NCI-H1694 (cell line): ENCODE measurements at places on chromosomes 11 and 22.

DNA sequence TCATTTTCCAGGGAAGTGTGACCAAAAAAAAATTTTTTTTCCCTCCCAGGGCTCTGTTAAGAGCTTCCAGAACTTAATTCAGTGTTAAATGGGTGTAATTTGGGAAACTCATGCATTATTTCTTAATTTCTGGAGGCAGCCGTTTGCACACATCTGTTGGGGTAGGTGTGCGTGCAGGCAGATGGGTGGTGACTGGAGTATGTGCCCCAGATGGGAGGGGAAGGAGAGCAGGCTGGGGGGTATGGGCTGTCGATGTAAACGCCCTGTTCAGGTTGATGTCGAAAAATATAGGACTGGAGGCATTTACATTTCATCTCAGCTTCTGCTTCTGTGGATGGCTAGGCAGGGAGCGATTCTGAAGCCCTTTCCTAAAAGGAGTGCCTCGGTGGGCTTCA lies 13.7 kb upstream of the SHISAL1 start:
- peak; percentile 30 for DNase-seq

- DNase-seq = no peak
Measured at GRCh38 chr22:20868025-20868962, 9.5 kb downstream of the SNAP29 start.

DNA sequence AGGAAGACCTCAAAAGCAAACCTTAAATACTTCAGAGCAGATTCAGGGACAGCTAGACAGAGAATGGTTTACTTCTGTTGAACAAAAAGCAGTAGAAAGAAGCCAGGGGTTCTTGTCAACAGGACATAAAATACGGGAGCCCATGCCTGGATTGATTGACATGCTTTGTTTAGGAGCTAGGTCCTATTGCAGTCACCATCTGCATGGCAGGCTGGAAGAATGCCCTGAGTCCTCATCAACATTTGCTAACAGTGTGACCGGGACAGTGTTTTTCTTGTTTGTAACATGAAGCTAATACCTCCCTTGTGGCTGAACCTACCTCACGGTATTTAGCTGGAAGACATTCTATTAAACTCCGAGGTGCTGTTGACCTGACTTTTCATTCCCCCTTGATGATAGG lies 225.4 kb downstream of the NTM start:
- DNase-seq = no peak

- DNase-seq = no peak
Measured at GRCh38 chr11:36617543-36618362, 19.7 kb upstream of the RAG2 start.

GRCh38 chr22:28406246-28406645 lies 273.4 kb downstream of the TTC28 start:
- DNase-seq = peak; percentile 34

- no peak for DNase-seq
Measured at GRCh38 chr11:95324826-95325225, 93.8 kb upstream of the SESN3 start.

DNA sequence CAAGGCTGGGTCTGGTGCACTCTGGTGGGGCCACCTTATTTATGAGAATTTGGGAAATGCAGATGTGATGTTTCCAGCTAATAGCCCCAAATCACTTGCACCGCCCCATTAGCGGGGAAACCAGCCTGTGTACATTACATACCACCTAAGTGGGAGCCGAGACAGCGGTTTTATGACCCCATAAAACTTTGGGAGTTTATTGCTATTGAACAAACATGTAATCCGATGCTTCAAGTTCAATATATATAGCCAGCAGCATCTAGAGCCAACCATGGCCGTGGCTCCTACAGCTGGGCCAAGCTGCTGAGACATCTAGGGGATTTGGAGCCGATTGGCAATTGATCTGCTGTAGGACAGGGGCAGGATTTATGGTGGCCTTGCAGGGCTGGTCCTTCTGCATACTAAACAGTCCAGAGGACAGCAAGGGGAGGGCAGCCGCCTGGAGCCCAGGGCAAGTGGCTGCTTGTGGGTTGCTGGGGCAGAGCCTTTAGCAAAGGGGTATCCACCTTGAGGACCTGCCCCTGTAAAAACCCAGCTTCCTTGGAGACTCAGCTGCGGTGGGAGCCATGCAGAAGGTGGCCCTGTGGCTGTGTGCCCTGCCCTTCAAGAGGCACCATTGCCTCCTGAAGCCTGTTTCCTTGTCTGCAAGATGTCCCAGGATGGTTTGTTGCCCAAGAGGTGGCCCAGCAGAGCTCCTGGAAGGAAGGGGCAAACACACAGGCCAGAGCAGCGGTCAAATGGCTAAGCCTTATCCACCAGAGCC lies 47.9 kb upstream of the CCDC188 start:
- no peak for DNase-seq

GRCh38 chr11:62666259-62666926 lies 1.3 kb downstream of the CSKMT start:
- DNase-seq = no peak

DNA sequence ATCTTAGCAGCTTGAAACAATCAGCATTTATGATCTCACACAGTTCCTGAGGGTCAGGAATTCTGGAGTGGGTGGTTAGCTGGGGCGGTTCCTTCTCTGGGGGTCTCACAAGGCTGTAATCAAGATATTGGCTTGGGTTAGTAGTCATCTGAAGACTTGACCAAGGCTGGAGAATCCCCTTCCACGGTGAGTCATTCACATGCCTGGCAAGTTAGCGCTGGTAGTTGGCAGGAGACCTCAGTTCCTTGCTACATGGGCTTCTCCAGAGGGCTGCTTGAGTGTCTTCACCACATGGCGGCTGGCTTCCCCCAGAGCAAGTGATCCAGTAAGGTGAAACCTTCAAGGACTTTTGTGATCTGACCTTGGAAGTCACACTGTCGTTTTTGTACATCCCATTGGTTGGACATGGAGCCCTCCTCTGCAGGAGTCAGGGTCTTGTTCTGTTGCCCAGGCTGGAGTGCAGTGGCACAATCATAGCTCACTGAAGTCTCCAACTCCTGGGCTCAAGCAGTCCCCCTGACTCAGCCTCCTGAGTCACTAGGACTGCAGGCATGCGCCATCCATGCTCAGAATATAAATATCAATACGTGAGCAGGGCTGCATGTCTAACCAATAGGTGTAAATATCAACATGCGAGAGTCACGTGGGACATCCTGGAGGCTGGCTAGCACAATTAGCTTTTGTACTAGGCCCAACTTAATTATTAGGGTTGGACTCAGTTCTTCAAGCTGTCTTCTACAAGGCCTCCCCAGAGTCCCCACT lies 7.2 kb upstream of the NIPSNAP1 start:
- DNase-seq = no peak

- no peak for DNase-seq
Measured at GRCh38 chr11:112784323-112785073, 176.7 kb upstream of the NCAM1 start.

GRCh38 chr11:65859812-65860277 lies 388 bp upstream of the MUS81 start:
- no peak for DNase-seq

DNA sequence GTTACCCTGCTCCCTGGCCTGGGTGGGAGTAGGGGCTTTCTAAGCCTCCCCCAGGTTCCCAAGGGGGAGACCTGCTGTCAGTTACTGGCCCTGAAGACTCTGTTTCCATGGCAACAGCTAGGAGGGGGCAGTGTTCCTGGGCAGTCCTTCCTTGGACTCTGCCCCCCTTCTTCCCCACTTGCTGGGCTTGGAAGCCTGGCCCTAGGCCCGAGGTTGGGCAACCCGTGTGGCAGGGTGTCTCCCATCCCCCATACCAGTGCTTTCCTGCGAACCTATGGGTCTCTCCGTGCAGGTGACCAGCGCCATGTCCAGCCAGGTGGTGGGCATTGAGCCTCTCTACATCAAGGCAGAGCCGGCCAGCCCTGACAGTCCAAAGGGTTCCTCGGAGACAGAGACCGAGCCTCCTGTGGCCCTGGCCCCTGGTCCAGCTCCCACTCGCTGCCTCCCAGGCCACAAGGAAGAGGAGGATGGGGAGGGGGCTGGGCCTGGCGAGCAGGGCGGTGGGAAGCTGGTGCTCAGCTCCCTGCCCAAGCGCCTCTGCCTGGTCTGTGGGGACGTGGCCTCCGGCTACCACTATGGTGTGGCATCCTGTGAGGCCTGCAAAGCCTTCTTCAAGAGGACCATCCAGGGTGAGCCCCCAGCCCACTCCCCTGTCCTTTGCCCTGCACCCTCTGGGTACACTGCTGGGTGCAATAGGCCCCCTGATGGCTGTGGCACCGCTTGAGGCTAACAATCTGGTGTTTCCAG lies 1.7 kb downstream of the ESRRA start:
- DNase-seq = no peak

GRCh38 chr11:9459667-9460321 lies 1.0 kb upstream of the ZNF143 start:
- peak; percentile 20 for DNase-seq

DNA sequence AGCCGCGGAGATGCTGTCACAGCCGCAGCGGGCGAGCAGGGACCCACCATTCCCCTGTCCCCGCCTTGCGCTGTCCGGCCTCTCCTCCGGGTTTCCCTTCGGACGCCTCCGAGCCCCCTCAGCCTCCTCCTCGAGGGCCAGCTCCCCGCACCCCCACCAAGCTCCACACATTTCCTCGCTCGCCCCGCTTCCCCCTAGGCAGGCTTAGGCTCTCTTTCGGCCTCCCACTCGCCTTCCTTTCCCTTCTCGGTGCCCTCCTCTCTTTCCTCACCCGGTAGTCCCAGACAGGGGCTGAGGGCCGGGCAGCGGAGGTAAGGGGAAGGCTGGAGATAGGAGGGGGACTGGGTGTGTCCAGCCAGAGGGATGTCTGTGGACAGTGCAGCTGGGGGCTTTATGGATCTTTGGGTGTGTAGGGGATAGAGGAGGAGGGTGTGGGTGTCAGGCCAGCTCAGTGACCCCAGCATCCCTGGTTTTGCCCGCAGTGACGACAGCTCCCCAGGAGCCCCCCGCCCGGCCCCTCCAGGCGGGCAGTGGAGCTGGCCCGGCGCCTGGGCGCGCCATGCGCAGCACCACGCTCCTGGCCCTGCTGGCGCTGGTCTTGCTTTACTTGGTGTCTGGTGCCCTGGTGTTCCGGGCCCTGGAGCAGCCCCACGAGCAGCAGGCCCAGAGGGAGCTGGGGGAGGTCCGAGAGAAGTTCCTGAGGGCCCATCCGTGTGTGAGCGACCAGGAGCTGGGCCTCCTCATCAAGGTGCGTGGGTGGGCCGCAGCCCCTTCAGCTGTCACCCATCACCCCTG lies 1.6 kb downstream of the KCNK4 start:
- DNase-seq = no peak

- no peak for DNase-seq
Measured at GRCh38 chr11:96798445-96798844, 408.6 kb downstream of the JRKL start.

DNA sequence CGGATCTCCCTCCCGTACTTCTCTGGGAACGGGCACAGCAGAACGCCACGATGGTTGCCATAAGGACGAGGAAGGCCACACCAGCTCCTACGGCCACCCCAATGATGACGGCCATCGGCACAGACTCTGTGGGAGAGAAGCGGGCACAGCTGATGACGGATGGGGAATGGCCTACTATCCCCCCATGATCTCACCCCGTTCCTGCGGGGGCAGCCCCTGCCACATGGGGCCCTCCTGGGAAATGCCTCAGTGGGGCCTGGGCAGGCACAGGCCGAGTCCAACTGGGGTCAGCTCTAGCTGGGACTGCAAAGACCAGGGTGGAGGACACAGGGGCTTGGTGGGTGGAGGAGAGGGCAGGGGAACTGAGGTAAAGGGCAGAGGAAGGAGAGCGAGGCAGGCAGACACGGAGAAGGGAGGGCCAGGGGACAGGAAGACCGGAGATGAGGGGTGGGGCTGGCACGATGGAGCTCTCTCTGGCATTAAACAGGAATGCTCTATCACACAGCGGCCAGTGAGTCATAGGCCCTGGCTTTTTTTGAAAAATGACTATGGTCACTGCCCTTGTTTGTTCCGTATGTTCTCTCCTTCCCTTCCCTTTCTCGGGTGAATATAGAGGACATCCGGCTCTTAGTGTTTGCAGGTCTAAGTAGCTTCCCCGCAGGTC lies 76.0 kb downstream of the ST3GAL4 start:
- DNase-seq = no peak

DNA sequence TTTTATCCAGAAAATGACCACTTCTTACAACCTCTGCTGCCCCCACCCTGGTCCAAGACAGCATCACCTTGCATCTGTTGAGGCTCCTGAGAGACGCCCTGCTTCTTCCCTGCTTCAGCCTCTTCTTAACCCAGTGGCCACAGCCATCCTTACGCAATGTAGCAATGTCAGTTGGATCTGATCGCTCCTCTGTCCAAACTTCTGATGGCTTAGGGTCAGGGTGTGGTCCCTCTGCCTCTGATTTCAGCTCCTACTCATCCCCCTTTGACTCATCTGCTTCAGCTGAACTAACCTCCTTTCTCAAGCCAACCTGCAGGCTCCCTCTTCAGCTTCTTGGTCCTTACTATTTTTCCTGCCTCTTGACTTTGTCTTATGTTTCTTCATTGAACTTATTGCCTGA lies 280.8 kb downstream of the KIRREL3 start:
- DNase-seq = no peak

GRCh38 chr11:72338741-72339140 lies 94.8 kb upstream of the PHOX2A start:
- DNase-seq = no peak

GRCh38 chr22:30224161-30224857 lies 22.2 kb downstream of the LIF start:
- no peak for DNase-seq

DNA sequence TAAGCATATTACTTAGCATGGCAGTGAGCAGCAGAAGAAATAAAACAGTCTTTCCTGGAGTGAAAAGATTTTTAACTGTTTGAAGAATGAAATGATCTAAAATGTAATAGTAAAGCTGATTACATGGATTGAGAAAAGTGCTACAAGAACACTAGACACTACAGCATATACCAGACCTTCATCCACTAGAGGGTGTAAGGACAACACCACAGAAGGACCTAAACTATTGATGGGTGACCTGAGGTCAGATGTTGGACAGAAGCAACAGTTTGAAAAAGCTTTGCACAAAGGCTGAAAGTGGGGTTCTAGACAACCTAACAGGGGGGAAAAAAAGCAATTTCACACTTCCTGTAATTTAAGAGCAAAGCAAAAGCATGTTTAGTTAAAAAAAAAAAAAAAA lies 97.7 kb downstream of the RBFOX2 start:
- peak; percentile 9 for DNase-seq

DNA sequence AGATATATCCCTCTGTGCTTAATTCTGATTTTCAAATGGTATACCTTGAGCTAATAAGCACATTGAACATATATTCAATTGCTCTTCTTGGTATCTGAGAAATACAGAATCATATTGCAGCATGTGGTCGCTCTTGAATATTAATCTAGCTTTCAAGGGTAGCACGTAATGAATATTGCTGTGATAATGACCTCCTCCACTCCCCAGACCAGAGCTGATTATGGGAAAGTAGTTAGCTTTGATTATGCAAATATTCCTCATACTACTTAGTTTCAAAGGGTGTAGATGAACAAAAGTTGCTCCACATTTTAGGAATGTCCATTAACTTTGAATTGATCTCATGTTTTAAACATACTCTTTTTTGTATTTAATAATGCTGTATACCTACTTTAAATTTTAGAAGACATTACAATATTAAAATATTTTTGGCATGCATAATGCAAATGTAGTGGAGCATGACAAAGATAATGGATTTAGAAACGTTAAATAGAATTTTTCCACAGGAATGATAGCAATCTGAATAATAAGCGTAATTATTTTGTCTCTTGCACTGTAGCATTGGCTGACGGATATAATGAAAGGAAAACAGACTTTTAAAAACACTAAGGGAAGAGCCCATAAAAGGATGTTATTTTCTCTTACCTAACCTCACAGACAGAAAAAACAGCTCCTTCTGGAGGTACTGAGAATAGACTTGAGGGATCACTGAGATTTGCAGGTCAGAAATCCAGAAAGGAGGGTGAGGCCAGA lies 27.2 kb downstream of the KBTBD3 start:
- no peak for DNase-seq
